ENCODE measurements at places on chromosomes 11 and 22.

DNA sequence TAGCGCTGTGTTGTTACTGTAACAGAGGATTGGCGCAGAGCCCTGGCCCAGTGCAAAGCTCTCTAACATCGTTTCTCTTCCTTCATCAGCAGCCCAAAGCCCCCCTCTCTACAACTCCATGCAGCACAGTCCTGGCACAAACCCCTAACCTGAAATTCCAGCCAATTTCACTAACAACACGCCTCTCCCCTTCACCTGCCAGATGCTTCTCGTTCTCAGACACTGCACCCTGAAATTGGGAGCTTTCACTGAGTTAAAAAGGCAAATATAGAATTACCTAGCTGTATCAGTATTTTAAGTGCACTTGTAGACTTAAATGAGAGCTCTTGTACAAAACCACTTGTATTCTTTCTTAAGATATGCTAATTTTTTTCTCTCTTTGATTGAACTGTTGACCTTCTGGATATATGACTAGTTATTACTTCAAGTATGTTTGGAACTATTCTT is 16.3 kb downstream of the GRAP2 start:
- DNase-seq = no peak

- DNase-seq = no peak
Measured at GRCh38 chr11:128823753-128824152, 43.3 kb downstream of the KCNJ1 start.

GRCh38 chr11:130624971-130625544 is 176.6 kb downstream of the ADAMTS15 start:
- no peak for DNase-seq

GRCh38 chr11:1230121-1230455 is 7.2 kb downstream of the MUC5B start:
- no peak for DNase-seq

GRCh38 chr11:29432719-29433325 is 584.0 kb downstream of the KCNA4 start:
- DNase-seq = no peak

DNA sequence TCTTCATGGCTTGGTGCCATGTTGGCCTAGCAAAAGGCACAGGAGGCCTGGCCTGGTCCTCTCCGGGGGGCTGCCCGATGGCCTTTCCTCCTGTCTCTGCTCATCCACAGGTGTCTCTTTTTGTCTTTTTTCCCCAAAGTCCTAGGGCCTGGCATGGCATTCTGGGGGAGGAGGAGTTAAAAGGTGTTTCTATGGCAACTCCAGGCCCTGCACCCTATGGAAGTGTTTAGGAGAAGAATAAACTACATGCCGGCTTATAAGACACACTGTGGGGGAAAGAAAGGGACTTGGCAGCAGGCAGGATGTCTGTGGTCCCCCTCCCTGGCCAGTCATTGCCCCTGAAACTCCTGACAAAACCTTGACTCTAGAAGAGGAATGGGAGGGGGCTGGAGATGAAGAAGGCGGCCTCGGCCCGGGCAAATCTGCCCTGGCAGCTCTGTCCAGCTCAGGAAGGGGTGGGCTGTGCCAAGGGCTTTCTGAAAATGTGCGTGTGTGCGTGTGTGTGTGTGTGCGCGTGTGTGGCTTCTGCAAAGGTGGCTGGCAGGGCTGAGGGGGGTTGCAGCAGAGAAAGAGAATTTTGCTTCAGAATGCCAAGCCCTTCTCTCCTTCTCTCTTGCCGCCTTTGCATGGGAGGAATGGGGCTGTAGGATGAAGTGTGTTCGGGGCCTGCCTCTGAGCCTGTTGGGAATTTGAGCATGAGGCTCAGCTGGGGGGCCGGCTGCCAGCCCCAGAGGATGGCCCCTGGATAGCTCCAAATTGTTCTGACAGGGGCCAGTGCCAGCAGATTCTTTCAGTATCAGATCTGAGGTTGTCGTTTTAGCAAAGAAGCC is 3.2 kb downstream of the TIMP3 start:
- DNase-seq = no peak

GRCh38 chr11:73999581-74000306 is 9.1 kb downstream of the UCP3 start:
- no peak for DNase-seq

DNA sequence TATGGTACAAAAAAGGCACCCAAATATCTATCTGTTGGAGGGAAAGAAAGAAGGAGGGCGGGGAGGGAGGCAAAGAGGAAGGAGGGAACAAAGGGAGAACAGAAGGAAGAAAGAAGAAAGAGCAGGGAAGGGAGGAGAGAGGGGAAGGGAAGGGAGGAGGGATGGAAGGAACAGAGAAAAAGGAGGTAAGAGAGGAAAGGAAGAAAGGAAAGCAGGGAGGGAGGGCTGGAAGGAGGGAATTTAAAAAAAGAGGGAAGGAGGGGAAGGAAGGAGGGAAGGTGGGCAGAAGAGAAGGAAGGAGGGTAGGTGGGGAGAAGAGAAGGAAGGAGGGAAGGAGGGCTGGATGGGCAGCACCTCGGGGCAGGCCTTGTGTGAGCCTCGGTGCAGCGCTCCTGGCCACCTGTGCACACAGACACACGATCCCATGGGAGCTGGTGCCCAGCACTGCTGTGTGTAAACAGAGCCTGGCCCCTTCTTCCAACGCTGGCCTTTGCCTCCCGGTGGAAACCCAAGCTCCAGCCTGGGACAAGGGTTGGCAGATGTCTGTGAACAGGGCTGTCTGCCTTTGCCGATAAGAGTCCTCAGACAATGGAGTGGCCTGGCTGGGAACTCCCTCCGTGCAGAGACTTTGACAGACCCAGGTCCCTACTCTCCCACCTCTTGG is 23.2 kb downstream of the SMIM38 start:
- no peak for DNase-seq

GRCh38 chr22:37100589-37101127 is 8.9 kb downstream of the TMPRSS6 start:
- DNase-seq = no peak

DNA sequence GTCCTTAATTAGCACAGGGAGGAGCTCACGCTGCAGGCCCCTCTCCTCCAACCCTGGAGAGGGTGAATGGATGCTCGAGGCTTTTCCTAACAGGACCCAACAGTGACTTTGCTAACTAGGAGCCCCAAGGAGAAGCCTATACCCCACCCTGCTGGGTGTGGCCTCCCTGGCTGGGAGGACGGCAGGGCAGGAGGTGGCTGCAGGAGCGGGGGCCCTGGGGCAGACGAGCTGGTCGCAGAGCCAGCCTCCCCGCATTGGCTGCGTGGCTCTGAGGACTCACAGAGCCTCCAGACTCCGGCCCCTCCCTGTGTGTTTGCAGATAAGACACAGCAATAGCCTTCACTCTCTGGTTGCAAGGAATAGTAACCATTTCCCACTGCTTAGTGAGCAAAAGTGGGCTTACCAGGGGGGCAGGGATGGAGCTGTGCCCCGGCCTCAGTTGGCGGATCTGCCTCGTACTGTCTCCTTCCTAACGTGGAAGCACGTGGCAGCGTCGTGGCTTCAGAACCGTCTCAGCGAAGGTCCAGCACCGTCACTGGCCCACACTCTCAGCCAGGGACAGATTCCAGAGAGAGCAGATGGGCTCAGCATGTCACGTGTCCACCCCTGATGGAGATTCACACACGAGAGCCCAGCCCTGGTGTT is 1087.5 kb downstream of the BRD1 start:
- no peak for DNase-seq

DNA sequence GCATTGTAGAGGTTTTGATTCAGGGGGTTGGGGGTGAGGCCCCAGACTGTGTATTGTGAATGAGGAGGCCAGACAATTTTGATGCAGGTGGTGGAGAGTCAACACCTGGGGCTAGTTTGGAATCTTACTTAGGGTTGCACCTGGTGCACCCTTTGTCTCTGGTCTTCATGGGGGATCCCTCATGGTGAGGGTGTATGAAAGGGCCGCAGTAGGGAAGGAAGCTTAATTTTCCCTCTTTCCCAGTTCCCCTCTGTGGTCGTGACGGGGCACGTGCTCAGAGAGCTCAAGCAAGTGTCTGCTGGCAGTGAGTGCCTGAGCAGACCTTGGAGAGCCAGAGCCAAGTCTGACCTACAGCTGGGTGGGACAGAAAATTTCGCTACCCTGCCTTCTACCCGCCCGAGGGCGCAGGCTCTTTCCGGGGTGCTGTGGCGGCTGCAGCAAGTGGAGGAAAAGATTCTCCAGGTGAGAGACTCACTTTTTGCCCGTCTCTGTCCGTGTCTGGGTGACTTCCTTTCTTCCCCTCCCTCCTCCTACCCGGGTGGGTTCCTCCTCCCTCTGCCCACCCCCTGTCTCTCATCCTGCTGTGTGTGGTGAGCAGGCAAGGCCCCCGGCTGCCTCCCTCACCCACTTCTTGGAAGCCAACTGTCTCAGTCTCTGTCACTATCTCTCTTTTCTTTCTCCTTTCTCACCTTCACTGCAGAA is 131.7 kb downstream of the MICAL2 start:
- DNase-seq = no peak

DNA sequence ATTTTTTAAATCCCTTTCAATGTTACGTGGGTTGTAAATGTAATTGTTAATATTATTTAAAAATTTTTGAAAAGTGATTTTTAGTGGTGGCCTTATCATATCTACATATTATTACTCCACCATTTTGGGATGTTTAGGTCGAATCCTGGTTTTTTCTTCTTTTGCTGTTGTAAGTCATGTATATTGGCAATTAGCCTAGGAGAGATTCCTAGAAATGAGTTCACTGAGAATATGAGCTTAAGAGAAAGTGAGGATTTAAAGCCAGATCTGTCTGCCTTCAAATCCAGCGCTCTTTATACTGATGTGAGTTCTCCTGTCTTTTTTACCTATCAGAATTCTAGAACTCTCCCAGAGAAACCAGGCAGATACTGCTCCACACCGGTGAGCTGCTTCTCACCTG is 56.1 kb downstream of the PTPRJ start:
- no peak for DNase-seq

- DNase-seq = no peak
Measured at GRCh38 chr11:17077240-17077519, 287 bp downstream of the RPS13 start.

- peak; percentile 57 for DNase-seq
Measured at GRCh38 chr11:73295241-73295995, 12.7 kb upstream of the ARHGEF17 start.

GRCh38 chr11:118015385-118015841 is 29.2 kb downstream of the IL10RA start:
- DNase-seq = peak; percentile 53

- DNase-seq = no peak
Measured at GRCh38 chr22:37739611-37740049, 42.8 kb downstream of the TRIOBP start.
